ENCODE measurements at places on chromosomes 12 and 14.
A peak's percentile ranks its signal among the peaks of the same experiment; 100 is the strongest.

DNA sequence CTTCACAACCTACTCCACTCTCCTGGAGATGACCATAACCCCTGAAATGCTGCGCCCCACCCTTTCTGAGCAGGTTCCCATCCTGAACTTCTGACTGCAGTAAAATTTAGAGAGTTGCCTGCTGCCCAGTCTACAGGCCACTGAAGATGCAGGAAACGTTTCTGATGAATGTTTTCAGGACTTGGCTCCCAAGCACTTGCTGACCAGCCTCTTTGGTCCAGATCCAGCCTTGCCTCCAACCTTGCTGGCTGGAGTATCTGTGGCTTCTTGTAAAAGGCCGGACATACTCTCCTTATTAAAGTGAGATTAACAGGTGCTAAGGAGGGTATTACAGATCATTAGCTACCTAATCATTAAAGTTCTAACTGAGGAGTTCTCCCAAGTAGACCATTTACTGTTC is 70.3 kb upstream of the STXBP6 start:
- no peak for DNase-seq

DNA sequence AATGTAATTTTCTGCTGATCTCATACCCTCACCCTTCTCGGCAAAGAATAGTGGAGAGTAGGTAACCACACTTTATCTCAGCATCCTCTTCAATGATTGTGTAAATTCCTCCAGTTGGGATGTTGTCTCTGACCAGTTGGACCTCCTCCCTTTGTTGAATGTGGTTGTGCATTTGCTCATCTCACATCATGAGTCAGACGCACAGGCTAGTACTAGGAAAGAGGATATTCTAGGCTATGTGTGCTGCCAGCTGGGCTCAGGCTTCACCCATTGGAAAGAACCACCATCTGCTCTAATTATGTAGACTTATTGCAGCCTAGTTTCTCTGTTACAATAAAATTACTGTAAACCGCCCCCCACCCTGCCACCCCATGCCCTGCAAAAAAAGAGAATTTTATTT is 90.3 kb downstream of the LMO3 start:
- no peak for DNase-seq

GRCh38 chr12:93099792-93100191 is 170.7 kb upstream of the EEA1 start:
- no peak for DNase-seq

- DNase-seq, result no peak
Observed at GRCh38 chr12:53211476-53212381, 4.7 kb upstream of the ITGB7 start.

DNA sequence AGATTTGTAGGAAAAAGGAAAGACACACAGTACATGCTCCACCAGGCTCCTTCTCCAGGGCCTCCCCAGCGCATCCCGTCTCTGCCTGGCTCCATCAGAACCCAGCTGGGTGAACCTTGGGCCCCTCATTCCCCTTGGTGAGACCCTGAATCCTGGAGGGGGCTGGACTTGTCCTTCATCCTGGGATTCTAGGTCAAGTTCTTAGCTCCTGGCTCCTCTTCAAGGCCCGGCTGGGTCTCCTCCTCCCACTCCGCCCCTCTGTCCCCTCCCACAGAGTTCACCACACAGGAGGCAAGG is 49.2 kb downstream of the PSMA6 start:
- no peak for DNase-seq

- DNase-seq, result no peak
Observed at GRCh38 chr12:90455756-90456155, 499.2 kb downstream of the CCER1 start.

DNA sequence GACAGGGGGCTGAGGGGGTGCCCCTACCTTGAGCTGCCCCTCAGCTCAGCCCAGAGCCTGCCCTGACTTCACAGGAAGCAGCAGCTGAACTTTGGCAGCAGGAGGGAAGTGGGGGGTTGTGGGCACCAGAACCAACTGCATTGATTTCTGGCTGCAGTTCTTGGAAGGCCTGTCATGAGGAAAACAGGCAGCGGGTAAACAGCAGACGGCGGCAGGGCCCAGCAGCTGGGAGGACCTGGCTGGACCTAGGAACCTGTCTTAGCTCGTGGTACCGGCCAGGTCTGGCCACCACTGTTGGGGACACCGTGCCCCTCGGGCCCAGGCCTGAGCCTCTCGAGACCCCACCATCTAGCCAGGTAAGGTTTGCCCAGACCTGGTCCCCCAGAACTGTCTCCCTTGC is 154.2 kb upstream of the MYL2 start:
- no peak for DNase-seq

DNA sequence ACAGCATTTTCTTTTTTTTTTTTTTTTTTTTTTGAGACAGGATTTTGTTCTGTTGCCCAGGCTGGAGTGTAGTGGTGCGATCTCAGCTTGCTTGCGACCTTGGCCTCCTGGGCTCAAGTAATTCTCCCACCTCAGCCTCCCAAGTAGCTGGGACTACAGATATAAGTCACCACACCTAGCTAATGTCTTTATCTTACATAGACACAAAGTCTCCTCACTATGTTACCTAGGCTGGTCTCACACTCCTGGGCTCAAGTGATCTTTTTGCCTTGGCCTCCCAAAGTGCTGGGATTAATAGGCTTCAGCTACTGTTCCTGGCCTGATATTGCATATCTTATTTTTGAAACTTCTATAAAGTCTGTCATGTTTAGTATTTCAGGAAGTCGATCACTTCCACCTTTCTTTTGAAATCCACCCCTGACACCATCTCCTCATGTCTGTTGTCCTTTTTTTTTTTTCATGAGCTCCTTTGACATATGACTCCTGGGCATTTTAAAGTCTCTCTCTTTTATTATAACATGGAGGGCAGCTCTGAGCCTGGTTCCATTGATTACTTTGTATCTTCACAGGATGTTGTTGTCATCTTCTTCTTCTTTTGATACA is 5.9 kb upstream of the A2ML1 start:
- no peak for DNase-seq

GRCh38 chr12:29104516-29104915 is 44.6 kb upstream of the FAR2 start:
- DNase-seq, result no peak

GRCh38 chr14:23492618-23493272 is 23.2 kb downstream of the NGDN start:
- DNase-seq, result no peak

GRCh38 chr14:33611405-33612196 is 339.3 kb downstream of the EGLN3 start:
- no peak for DNase-seq

DNA sequence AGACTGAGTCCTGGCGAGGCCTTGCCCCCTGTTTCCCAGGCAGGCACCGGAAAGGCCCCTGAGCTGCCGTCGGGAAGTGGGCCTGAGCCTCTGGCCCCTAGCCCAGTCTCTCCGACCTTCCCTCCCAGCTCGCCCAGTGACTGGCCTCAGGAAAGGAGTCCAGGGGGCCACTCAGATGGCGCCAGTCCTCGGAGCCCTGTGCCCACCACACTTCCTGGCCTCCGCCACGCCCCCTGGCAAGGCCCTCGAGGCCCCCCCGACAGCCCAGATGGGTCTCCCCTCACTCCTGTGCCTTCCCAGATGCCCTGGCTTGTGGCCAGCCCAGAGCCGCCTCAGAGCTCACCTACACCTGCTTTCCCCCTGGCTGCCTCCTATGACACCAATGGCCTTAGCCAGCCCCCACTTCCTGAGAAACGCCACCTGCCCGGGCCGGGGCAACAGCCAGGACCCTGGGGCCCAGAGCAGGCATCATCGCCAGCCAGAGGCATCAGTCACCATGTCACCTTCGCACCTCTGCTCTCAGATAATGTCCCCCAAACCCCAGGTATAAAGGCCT is 10.9 kb downstream of the TNS2 start:
- DNase-seq, result no peak

- no peak for DNase-seq
Observed at GRCh38 chr12:66605293-66605692, 73.6 kb downstream of the GRIP1 start.

- peak; percentile 58 for DNase-seq
Observed at GRCh38 chr14:101017806-101018560, 114.5 kb upstream of the RTL1 start.

GRCh38 chr14:90693413-90693812 is 122.8 kb downstream of the TTC7B start:
- no peak for DNase-seq

- no peak for DNase-seq
Observed at GRCh38 chr12:22628228-22628627, 3.3 kb downstream of the ETNK1 start.

GRCh38 chr14:47833011-47833410 is 157.6 kb upstream of the MDGA2 start:
- no peak for DNase-seq

DNA sequence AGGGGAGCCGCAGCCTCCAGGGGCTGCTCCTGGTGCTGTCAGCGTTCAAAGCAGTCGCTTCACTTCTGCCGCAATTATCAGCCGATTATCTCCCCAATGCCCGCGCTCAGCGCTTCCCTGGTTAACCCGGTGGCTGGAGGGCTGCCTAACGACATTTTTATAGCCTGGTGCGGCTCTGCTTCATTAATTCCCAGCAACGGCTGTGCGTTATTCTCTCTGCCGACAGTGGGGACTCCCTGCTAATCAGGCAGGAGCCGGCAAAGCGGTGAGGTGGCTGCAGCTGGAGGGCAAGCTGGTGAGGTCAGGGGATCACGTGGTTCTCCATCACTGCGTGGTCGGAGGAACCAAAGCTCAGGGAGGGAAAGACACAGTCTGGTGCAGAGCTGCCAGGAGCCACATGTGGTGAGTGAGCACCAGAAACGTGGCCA is 62.9 kb downstream of the GLRX5 start:
- DNase-seq, result no peak

GRCh38 chr14:51552275-51552674 is 99.4 kb upstream of the FRMD6 start:
- no peak for DNase-seq

DNA sequence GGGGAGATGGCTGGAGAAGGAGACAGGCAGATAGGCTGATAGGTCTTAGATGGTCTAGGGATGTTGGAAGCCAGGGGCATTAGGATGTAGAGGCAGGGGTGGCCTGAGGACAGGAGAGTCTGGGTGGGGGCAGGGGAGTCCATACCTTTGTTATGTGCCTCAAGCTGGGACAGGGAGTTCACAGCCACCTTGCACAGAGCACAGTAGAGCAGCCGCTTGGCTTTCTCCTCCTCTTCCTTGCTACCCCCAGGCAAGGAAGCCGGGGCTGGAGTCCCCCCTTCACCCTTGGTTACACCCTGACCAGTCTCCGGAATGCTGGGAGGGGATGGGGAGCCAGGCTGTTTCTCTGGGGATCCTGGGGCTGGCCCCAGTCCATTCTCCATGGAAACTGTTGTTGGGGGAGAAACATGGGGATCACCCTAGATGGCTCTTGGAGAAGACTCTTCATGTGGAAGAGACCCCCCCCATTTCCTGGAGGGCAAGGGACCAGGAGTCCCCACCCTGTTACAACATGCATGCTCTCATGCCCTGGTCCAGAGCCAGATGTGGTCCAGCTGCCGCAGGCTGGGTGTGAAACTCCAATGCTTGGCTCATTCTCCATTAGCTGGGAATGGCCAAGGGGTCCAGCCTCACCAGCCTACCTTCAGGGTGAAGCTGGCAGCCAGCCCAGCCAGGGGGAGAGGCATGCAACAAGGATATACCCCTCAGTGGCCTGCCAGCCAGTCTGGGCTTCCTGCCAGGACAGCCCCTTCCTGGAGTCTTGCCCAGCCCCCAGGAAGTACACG is 7.2 kb upstream of the GPR84 start:
- DNase-seq, result no peak

GRCh38 chr14:72704502-72704901 is 189.4 kb downstream of the DPF3 start:
- DNase-seq, result no peak

GRCh38 chr12:6384499-6385436 is 806 bp downstream of the LTBR start:
- peak; percentile 86 for DNase-seq

DNA sequence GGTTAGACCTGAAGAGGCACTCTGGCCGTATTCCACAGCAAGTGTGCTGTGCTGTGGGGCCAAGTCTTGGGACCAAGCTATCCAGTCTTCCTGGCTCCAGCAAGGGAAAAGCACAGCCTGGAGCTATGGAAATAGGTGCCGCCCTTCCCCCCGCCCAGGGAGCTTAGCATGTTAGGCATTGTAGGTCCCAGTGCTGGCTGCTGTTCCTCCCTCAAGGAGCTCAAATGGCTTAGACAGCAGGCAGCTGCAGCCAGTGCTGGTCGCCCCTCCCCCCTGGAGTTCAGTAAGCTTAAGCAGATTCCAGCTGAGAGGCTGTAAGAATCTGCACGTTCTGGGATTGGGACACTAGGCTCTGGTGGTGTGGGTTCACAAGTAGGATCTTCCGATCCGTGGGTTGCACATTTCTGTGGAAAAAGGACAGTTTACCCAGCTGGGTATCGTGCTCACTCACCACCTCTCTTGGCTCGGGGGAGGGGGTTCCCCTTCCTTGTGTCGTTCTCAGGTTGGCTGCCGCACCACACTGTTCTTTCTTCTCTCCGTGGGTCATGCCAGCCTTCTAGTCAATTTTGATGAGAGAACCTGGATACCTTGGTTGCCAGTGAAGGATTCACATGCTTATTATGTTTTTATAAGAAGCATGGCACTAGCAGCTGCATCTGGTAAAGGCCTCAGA is 127.3 kb downstream of the CNTN1 start:
- DNase-seq, result no peak

DNA sequence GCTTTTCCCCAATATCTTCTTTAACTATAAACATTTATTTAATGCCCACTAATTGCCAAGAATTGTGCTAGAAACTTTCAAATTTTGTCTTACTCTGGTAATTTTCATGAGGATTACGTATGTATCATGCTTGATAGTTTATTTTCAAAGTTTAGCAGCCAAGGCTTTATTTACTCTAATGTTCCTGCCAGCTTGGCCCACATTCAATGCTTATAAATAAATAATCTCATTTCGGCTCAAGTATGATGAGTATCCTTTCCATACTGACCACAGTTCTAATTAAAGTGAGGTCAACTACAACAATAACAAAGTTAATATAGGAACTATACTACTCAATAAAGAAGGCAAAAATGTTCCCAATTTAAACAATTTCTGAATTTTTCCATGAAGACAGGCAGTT is 259.2 kb downstream of the MED13L start:
- no peak for DNase-seq

DNA sequence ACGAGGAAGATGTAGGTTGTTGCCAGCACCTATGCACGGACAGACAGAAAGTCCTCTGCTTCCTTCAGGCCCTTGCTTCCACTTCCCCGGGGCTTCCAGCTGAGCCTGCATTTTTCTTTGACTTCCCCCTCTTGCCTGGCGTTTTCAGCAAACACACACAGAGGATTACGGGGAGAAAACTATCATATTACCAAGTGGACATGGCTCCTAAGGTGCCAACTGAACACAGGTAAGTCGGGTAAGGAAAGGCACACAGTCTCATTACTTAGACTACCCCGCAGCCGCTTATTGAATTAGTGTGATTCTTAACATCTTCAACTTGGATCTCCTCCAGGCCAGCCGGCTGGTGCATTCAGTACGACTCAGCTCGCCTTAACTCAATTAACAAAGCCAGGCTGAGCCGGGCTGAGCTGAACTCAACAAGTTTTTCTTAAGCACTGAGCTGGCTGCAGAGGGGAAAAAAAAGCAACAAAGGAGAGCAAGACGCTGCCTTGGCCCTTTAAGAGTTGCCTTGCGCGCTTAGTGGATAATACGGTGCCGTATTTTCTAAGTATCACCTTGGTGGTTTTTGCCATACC is 19.2 kb upstream of the MAP1LC3B2 start:
- DNase-seq, result no peak

GRCh38 chr12:77070800-77071449 is 5.6 kb upstream of the E2F7 start:
- no peak for DNase-seq
